CD8-positive, alpha-beta T cell (primary cell): ENCODE measurements at places on chromosomes 11 and 22.

DNA sequence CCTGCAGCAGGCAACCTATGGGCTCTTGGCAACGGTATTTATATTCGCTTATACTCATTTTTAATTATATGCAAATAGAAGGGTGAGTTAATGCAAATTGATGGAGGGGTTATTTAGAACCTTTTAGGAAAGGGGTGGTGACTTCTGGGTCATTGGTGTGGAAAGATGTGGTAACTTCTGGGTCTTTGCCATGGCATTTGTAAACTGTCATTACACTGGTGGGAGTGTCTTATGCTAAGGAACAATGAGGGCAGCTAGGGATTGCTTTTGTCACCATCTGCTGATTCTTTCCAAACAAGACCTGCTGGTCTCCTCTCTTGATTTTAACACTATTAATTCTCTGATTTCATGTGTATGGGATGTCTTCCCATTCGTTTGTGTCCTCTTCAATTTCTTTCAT, 11.7 kb upstream of the KAT5 start:
- no peak for DNase-seq

DNA sequence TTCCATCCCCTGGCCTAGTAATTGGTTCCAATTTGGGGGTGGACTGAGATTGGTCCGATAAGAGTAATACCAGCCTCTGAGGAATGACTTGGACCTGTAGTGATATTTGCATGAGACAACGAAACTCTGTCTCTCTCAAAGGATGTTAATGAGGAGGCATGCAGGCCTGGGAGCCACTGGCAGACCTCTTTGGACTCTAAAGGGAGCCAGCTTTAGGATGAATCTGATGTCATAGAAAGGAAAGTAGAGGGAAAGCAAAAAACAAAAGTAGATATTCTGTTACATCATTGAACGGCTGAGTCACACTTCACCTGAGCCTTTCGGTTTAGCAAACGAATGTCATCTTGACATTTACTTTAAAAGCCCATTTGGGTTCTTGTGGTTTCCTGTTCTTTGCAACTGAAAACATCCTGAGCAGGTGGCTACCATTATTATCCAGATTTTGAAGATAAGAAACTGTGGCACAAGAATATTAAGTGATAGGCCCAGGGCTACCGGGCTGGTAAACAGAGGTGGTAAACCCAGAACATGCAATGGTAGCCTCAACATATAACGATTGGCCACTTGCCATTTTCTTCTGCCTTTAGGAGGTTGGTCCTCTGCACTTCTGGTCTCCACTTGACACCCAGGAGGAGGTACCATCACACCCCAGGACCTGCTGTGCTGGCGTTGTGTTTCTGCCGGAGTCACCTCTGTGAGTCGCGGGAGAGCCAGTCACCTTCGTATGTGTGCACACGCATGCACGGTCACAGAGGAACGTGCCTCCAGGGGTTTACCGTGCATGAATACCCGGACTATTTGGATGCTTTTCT, 42.7 kb downstream of the RTL6 start:
- peak; percentile 82 for DNase-seq

DNA sequence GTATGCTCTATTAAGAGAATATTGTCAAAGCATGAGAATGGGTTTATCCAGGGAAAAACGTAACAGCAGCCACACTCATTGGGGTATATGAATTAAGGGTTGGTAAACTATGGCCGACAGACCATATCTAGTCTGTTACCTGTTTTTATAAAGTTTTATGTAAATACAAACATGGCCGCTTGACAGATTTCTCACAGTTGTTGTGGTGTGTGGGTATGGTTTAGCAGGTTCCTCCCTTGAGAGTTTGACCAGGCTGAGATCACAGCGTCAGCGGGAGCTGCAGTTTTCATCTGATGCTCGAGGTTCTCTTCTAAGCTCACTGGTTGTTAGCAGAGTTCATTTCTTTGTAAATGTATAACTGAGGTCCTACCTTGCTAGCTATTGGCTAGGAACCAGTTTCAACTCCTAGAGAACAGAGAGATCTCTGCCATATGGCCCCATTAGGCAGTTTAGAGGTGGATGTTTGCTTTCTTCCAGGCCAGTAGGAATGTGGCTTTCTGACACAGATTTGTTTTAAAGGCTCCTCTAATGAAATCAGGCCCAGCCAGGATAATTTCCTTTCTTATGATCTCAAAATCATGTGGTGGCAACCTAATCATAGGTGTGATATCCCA, 45.5 kb upstream of the GRIK4 start:
- DNase-seq = no peak

- no peak for DNase-seq
Measured at GRCh38 chr22:30216710-30217109, 29.8 kb downstream of the LIF start.

DNA sequence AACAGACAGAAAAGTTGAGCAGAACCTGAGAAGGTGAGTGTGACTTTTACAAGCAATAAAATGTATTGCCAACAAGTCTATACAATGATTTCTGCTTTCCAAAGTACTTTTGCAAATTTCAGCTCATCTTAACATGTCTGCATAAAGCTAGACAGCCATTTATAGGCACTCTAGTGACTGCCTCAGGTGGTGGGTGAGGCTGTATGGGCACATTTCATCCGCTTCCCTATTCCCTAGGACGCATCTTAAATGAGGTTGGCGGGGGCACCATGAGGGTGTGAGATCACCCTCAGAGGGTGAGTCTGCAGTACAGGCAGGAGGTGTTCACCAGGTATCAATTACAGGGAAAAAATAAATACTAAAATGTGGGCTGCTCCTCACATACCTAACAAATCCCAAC, 110.1 kb downstream of the ETS1 start:
- DNase-seq = peak; percentile 57

- DNase-seq = no peak
Measured at GRCh38 chr11:113730887-113731726, 25.0 kb upstream of the TMPRSS5 start.

- DNase-seq = no peak
Measured at GRCh38 chr11:10558288-10558687, 10.2 kb downstream of the LYVE1 start.

- no peak for DNase-seq
Measured at GRCh38 chr11:116600930-116601329, 171.9 kb downstream of the BUD13 start.

DNA sequence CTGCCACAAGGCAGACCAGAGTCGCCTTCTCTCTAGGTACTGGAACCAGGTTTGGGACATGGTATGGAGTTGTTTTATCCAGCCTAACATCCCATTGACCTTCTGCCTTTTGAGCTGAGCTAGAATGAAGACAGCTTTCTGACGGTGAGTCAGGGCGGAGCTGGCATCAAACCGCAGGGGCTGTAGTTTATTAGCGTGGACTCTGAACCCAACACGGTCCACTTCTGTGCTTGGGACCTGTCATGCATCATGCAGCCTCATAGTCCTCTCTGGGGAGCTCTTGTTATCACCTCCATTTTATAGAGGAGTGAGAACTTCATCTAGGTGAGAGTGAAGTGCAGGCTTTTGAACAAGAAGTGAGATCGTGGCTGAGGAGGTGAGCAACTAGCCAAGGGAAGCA, 8.3 kb downstream of the GAL3ST1 start:
- DNase-seq = no peak

- no peak for DNase-seq
Measured at GRCh38 chr11:60978546-60979380, 7.3 kb downstream of the CD6 start.

GRCh38 chr11:75547617-75548058, 14.4 kb upstream of the SERPINH1 start:
- no peak for DNase-seq

DNA sequence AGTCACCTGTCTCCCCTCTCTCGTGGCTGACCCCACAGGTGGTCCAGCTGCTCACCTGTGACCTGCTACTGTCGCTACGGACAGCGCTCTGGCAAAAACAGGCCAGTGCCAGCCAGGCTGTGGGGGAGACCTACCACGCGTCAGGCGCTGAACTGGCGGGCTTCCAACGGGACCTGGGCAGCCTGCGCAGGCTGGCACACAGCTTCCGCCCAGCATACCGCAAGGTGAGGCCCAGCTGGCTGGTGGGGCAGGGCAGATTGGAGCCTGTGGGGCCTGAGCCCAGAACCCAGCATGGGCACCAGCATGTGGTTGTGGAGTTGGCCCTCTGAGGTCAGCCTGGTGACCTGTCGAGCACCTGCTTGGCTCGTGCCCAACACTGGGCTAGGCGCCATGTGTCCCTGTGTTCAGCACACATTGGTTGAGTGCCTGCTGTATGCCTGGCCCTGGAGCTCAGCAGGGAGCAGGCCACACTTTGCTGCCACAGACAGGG, 11.9 kb downstream of the SHISA8 start:
- DNase-seq = no peak
